ENCODE measurements at places on chromosomes 7 and 10.

DNA sequence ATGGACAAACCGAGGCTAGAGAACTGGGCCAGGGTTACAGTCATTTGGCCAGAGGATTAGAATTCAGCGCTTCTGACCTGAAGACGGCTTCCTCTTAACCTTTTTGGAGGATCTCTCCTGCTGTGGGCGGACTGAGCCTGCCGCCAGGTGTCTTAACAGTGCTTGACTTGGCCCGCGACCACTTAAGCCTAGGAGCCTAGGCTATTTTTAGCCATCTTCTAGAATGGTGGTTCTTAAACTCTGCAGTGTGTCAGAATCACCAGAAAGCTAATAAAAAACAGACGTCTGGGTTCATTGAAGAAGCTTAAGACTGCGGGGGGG lies 722 bp downstream of the MDH2 start:
- no peak for DNase-seq

DNA sequence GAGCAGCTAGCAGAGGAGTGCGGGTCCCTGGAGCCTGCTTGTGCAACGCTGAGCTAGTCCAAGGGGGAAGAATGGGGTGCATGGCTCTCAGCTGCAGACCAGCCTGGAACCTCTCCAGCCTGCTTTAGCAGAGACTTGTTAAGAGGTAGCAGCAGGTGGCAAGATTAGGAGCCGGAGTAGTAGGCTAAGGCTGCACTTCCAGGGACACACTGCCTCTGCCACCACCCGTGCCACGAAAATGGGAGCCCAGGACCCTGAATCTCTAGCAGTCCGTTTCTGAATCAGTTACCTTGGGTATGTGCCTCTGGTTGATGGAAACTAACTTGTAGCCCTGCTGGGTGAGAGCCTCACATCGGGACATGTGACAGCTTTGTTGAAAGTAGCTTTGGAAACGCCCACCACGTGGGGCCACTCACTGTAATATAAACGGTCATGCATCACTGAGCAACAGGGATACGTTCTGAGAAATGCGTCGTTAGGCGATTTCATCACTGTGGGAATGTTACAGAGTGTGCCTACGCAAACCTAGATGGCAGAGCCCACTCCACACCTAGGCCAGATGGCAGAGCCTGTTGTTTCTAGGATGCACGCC lies 25.9 kb downstream of the HTRA1 start:
- no peak for DNase-seq

GRCh38 chr7:97090761-97091353 lies 26.6 kb upstream of the SDHAF3 start:
- no peak for DNase-seq

DNA sequence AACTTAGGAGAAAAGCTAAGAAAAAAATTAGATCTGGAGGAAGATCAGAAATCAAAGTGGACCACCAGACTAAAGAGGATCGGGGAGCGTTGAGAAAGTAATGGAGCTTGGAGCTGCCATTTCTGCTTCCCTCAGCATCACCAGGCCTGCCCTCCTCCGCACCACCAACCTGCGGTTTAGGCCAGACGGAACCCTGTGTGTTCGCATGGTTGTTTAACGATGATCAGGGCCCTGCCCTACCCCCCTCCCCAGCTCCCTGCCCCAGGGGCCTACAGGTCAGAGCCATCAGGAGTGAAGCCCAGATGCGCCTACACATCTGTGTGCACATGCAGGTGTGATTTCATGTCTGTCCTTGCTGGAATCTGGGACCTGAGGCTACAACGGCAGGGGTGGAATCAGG lies 45.7 kb downstream of the EBF3 start:
- no peak for DNase-seq

GRCh38 chr10:15460661-15461060 lies 89.6 kb upstream of the FAM171A1 start:
- no peak for DNase-seq

- DNase-seq: no peak
Measured at GRCh38 chr7:102834466-102834865, 78.3 kb upstream of the LRRC17 start.

DNA sequence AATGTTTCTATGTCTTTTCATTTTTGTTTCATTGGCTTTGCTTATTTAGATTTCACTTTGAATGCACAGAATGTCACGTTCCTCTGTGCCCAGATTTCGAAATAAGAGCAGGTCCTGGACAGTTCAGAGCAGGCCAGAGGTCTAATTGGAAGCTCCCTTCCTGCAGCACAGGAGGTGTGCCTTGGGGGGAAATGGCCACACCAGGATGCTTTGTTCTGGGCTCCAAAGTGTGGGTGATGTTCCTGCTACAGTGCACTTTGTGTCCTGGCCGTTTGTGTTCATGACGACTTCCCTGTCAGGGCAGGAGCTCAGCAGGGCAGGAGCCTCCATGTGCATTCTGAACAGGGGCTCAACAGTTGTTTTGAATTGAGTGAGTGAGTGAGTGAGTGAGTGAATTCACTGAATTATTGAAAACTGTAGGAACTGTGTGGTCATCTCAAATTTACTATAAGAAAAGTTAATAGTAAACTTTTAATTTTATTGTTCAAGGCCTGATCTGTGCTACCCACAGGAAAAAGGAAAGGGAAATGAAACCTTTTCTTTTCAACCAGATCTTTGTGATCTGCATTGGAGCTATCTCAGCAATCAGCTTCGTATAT lies 109.5 kb upstream of the GJD4 start:
- DNase-seq: no peak

- no peak for DNase-seq
Measured at GRCh38 chr7:99290980-99291607, 18.5 kb downstream of the MYH16 start.

- DNase-seq: no peak
Measured at GRCh38 chr10:122390679-122391078, 16.2 kb downstream of the PLEKHA1 start.

- DNase-seq: no peak
Measured at GRCh38 chr7:151366166-151366879, 24.7 kb downstream of the NUB1 start.

GRCh38 chr7:36453769-36454168 lies 64.1 kb downstream of the ANLN start:
- no peak for DNase-seq

DNA sequence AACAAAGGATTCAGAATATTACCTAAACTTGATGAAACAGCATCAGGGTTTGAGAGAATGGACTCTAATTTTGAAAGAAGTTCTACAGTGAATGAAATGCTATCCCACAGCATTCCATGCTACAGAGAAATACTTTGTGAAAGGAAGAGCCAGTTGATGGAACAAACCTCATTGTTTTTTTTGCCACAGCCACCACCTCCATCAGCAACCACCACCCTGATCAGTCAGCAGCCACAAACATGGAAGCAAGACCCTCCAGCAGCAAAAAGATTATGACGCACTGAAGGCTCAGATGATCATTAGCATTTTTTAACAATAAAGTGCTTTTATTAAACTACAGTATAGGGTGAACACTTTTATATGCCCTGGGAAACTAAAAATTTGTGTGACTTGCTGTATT lies 98.7 kb downstream of the LRRC4 start:
- DNase-seq: no peak

GRCh38 chr10:48608976-48609375 lies 4.1 kb upstream of the ARHGAP22 start:
- no peak for DNase-seq

GRCh38 chr7:154744256-154744860 lies 258.6 kb downstream of the PAXIP1 start:
- no peak for DNase-seq

- DNase-seq: no peak
Measured at GRCh38 chr7:75033064-75033463, 40.5 kb downstream of the RCC1L start.
